Activated T-cell treated with anti-CD3 and anti-CD28 coated beads for 48 hours (primary cell): ENCODE measurements at places on chromosomes 1 and 21.

DNA sequence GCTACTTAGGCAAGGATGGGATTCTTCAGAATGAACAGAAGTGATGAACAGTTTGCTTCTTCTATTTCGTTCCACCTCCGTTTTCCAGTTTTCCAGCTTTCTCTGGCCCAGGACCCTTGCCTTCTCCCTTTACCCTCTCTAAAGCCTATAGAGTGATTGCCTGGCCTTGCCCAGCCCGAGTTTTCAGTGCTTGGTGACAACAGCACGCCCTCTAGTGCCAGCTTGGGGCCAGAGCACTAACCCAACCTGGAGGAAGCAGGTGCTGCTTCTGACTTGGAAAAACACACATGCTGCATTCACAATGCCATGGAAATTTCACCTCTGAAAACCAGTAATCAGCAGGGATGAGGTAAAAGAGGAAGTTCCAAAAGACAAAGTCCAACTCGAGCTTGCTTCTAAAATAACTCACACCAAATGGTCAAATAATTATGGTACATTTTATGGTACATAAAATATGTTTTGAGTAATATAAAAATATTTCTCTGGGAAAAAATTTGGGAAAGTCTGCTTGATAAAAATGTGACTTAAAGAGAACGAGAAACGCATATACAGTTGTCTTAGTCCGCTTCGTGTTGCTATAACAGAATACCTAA is 26.1 kb downstream of the UBE2T start:
- peak; percentile 62 for DNase-seq

DNA sequence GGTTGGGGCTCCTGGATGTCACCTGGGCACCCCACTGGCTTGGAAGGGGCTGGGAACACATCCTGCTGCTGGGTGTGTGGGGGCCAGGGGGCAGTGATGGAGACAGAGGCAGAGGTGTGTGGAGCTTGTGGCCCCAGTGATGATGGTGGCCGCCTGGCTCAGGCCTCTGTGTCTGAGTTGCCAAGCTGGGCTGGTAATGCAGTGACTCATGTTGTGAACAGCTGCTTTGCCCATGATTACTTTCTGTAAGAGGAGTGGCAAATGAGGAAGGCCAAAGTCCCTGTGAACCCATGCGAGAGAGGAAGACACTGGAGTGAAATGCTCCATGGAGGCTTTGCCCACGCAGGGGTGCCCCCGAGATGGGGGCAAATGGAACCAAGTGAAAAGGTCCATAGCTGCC is 86.8 kb downstream of the KCNJ6 start:
- no peak for DNase-seq

GRCh38 chr1:100428160-100428559 is 75.9 kb downstream of the CDC14A start:
- no peak for DNase-seq

DNA sequence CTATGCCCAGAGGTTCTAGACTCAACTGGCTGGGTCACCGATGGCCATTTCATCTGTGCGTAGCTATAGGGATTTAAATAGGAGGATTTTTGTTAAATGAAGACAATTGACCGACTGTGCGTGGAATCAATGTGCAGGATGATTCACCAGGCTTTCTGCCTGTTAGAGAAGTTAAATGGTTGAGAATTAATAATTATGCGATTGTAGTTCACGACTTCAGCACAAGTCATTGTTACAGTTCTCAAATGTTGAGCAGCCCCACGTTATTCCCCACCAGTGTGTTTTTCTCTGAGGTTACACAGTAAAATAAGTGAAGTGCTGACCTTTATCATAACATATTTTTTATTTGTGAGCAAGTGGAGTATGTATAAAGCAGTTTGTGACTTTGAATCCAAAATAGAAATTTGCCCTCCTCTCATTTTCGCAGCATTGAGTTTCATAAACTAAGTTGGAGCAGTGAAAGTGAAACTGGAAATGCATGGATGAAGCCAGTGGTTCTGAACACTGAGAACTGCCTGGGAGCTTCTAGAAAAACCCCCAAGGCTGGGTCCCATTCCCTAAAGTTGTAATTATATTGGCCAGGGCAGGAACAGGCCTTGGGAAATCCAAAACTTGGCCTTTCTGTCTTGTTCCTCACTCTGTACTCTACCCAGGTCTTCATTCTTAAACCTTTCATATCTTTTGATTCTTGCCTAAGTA is 102.6 kb downstream of the GALNT2 start:
- no peak for DNase-seq

- no peak for DNase-seq
Measured at GRCh38 chr1:204466416-204467405, 27.9 kb downstream of the PIK3C2B start.

DNA sequence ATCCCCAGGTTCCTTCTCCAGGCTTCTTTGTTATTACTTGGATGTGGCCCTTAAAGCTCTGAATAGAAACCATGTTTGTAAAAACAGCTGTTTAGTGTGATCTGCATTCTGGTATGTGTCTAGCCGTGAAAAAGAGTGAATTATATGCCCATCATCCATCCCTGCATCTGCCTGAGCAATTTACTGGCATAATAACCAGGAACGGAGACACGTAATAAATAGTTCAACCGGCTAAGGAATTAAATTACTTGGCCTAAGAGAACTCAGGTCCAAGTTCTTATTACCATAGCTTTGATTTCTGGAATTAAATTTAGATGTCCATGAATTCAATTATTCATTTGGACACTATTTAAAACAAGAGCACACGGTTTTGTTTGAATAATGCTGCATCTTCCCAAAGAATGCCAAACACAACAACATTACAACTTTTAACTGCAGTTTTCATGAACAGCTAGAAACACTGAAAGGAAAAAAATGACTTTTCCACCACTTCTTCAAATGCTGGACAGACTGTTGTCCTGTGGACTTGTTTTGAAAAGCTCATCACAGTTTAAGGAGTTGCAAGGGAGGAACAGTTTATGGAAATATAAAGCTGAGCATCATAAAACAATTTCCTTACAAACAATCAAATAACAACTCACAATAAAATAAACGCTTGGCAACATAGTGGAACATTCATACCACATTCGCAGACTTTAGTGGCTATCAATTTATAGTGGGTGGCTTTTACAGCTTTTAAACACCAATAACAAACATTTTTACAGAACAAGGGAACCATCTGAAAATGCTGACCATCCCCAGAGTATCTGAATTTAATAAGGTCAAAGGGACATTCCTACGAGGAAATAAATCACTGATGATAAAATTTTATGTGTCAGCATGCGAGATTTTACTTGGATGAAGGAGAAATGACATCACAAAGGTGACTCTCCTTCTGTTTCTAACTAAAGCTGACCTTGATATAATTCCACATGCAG is 144.7 kb downstream of the APP start:
- no peak for DNase-seq

- DNase-seq: no peak
Measured at GRCh38 chr1:207243442-207244408, 77.8 kb upstream of the CD55 start.

DNA sequence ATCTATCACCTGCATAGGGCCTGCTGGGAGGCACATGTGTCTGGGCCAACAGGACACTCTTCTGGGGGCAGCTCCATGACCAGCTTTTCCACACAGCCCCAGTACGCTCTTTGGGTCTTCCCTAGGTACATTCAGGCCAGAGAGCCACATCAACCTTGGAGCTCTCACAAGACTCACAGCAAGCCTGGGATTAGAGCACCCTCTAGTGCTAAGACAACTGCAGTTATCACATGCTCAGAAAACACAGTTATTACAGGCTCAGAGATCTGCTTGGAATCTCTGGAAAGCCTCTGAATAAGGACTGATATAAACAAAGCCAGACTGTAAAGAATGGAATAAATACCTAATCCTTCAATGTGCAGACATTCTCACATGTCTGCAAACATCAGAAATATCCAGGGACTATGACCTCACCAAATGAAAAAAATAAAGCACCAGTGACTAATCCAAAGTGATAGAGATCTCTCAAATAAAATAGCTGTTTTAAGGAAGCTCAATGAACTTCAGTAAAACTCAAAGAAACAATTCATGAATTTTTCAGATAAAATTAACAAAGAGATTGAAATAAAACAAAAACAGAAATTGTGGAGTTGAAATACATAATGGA is 563.9 kb upstream of the NR5A2 start:
- DNase-seq: no peak

DNA sequence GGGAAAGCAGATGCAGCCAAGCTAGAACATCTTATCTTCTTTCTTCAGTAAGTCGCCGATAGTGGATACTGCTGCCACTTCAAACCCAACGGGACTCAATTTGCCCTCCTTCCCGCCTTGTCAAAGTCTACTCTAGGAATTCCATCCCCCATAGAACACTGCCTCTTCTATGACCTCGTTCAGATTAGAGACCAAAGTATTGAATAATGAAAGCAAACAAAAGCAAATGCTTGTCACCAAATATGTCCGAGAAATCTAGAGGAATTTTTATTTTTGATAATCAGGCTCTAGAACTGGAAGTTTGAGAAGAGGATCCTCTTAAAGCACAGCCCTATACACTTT is 853 bp upstream of the RRAGC start:
- no peak for DNase-seq

DNA sequence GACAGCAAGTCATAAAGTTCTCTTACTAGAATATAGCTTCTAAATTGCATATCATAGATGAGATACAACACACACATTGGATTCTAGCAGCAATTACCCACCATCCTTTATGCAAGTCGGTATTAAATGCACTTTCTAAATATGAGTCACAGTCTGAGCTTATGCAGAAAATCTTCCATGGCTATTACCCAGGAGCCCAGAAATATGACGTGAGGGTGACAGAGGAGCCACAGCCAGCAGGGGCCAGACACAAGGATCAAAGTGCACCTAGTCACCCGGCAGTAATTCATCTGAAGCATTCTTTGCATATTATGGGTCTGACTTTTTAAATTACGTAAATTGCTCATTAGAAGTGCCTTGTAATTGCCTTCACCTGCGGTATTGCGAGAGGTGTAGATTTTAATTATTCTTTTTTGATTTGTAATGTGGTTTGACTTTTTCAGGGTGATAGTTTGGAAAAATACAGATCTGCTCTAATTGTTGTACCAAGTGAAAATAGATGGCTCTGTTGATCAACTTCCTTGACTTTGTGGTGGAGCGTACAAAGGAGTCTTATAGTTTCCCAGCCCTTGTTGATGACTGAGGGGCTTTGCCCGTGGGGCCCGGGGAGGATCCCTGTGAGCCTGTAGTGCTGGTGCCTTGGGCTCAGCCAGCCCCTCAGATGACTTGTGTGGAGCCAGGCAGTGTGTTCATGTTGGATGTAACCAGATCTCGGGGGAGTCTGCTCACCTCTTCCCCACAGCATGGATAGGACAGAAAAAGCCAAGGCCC is 470.0 kb upstream of the VAMP3 start:
- DNase-seq: no peak

GRCh38 chr1:90359994-90360393 is 357.1 kb downstream of the BARHL2 start:
- no peak for DNase-seq

DNA sequence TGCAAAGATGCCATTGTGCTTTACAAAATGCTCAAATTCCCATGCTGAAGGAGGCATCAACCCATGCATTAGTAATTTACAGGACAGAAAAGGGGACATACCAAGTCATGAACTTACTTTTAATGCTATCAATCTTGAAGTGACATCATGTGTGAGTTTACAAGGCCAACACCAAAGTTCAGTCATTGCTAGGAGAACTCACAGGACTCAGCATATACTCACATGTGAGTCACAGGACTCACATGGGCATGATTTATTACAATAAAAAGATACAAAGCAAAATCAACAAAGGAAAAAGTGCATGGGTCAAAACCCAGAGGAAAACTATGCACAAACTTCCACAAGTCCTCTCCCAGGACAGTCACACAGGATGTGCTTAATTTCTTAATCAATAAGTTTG is 1656.0 kb downstream of the MRPL39 start:
- no peak for DNase-seq

- DNase-seq: no peak
Measured at GRCh38 chr21:25331286-25331685, 276.0 kb downstream of the MRPL39 start.

DNA sequence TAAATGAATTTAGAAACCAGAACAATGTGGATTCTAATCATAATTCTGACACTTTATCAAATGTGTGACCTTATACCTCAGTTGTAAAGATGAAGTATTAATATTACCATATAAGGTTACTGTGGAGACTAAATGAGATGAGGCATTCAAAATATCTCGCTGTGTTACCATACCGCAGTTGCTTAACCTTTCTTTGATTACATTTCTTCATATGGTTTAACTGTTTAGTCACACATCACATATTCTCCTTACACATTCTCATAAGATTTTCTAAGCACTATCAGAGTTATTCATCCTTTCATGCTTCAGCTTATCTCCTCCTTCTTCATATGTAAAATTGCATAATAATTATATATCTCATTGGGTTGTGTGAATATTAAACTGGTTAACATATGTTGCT is 88.9 kb downstream of the LRRC53 start:
- no peak for DNase-seq

DNA sequence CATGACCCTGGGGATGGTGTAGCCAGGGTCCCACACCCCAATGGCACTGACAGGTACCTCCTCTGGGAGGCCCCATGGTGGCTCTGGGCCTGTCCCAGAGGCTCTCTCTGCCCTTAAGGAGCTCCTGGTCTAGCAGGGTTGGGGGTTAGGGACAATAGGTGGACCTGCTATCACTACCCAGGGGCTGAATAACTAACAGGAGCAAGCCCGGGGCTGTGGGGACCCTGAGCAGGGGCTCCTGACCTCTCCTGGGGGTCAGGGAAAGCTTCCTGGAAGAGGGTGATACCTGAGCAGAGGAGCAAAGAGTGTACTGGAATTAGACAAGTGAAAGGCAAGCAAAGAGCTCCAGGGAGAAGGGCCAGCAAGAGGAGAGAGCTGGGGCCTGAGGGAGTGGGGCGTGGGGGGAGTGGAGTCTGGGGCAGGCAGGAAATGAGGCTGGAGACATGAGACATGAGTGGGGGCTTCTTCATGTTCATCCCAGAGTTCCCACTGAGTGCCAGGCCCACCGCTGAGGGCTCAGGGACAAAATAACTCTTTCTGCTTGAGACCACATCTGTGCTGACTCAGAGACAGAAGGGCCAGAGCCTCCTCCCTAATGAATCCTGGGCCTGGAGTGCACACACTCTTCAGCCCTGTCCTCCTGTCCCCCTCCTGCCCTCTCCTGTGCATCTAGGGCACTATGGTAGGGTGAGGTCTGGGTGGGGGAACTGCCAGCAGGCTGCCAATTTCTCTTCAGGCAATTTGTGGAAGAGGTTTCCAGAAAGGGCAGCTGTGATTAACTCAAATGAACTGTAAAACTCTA is 517.6 kb downstream of the PTPRU start:
- no peak for DNase-seq

GRCh38 chr1:242718967-242719366 is 194.5 kb upstream of the PLD5 start:
- no peak for DNase-seq

GRCh38 chr1:36099681-36100341 is 11.1 kb downstream of the ADPRS start:
- DNase-seq: peak; percentile 70

GRCh38 chr1:183953031-183953430 is 84.5 kb downstream of the COLGALT2 start:
- DNase-seq: no peak

- DNase-seq: no peak
Measured at GRCh38 chr21:35420656-35421055, 371.6 kb upstream of the RUNX1 start.
